Stimulated activated CD4-positive, alpha-beta T cell treated with anti-CD3 and anti-CD28 coated beads, Interleukin-12 subunit alpha, Interleukin-12 subunit beta, amount 100 ng/mL, for 4 hours (primary cell): ENCODE measurements at places on chromosomes 13 and 19.
A peak's percentile ranks its signal among the peaks of the same experiment; 100 is the strongest.

GRCh38 chr19:17289489-17289888 lies 7.8 kb downstream of the ANKLE1 start:
- no peak for DNase-seq

DNA sequence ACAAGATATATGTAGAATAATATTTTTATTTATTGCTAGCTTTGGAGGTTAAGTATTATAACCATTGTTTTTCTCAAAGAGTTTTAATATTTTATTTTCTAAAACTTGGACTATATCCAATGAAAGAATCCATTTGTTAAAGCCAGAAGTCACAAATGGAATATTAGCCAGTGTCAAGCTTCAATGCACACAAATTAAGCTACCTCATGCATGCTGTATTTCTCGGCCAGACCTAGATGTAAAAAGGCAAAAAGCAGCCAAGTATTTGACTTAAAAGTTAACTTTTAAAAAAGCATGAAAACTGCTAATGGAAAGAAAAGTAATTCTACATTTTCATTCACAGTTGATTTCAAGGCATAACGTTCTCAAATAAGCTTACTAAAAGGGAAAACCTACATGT lies 160.0 kb upstream of the ATXN8OS start:
- no peak for DNase-seq

- no peak for DNase-seq
Observed at GRCh38 chr13:109738298-109738746, 48.1 kb downstream of the IRS2 start.

- no peak for DNase-seq
Observed at GRCh38 chr19:51166846-51167490, 24.9 kb downstream of the SIGLEC7 start.

GRCh38 chr19:37763488-37763887 lies 15.9 kb downstream of the ZNF573 start:
- DNase-seq: no peak

GRCh38 chr19:9309974-9310446 lies 372 bp upstream of the ZNF699 start:
- peak; percentile 84 for DNase-seq

- no peak for DNase-seq
Observed at GRCh38 chr13:42247883-42248282, 24.1 kb upstream of the AKAP11 start.

- no peak for DNase-seq
Observed at GRCh38 chr13:43431841-43432240, 354.9 kb downstream of the ENOX1 start.

DNA sequence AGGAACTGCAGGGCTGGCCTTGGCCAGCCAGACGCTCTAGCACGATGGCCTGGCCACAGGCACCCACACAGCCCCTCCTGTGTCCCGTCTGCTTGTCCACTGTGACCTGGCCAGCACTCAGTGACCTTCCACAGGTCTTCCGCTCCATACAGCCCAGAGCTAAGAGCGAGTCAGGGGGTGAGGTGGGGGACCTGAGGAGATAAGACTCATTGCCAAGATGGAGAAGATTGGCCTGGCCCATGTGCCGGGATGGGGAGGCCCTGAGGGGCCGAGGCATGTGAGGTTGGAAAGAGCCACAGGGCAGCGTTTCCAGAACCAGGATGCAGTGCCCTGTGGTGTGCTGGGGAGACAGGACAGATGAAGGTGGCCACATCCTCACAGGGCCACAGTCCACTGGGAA lies 10.2 kb upstream of the SLC7A9 start:
- DNase-seq: no peak

DNA sequence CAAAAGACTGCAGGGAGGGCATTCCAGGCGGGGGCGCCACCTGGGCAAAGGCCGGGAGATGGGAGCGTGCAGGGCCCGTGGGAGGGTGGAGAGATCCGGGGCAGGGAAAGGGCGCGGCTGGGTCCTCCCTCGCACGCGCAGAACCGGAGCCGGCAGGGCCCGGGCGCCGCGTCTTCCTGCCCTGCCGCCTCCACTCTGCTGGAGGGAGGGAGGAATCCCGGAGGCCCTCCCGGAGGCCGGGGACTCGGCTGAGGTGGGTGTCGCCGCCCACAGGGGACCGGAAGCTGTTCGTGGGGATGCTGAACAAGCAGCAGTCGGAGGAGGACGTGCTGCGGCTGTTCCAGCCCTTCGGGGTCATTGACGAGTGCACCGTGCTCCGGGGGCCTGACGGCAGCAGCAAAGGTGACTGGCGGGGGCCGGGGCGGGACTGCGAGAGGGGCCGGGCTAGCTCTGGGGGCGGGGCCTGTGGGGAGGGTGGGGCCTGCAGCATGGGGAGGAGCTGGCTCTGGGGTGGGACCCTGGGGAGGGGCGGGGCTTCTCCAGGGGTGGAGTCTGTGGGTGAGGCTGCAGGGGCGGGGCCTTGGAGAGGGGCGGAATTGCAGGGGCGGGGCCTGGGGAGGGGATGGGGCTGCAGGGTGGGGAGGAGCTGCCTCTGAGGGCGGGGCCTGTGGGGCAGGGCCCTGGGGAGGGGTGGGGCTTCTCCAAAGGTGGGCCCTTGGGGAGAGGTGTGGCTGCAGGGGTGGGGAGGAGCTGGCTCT lies 51.3 kb downstream of the CELF5 start:
- DNase-seq: peak; percentile 91

- no peak for DNase-seq
Observed at GRCh38 chr19:39795001-39795400, 16.3 kb downstream of the LEUTX start.

DNA sequence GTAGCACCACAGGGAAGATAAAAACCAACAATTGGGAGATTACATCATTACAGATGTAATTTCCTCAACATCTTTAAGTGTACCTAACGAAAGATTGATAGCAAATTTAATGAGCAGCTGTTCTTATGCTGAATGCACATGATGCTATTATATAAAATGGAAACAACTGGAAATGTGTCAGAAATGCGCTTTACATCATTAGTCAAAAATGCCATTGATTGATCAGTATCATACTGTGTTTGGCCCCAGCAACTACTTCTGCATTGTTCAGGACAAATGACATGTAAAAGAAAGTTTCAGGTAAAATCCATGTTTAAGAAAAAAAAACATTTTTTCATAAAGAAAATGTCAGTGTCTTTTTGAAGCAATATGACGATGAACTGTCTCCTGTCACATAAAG lies 625.5 kb upstream of the MIR17HG start:
- no peak for DNase-seq

GRCh38 chr19:2274931-2275535 lies 6.9 kb downstream of the PEAK3 start:
- DNase-seq: peak; percentile 37

DNA sequence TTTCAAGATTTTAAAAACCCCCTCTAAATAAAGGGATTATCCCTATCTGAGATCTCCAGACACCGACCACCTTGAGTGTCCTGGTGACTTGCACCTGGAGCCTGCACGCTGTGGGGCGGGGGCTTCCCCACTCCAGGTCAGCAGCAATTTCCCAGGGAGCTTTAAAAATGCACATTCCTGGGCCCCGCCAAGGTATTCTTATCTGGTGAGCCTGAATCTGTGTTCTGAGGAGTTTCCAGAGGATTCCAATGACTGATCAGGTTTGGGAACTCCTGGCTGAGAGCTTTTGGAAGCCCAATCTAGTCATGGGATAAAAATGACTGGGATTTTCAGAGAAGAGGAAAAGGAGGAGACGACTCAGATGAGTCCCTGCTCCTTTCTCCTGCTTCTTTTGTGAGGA lies 66.1 kb downstream of the FGF9 start:
- DNase-seq: no peak

DNA sequence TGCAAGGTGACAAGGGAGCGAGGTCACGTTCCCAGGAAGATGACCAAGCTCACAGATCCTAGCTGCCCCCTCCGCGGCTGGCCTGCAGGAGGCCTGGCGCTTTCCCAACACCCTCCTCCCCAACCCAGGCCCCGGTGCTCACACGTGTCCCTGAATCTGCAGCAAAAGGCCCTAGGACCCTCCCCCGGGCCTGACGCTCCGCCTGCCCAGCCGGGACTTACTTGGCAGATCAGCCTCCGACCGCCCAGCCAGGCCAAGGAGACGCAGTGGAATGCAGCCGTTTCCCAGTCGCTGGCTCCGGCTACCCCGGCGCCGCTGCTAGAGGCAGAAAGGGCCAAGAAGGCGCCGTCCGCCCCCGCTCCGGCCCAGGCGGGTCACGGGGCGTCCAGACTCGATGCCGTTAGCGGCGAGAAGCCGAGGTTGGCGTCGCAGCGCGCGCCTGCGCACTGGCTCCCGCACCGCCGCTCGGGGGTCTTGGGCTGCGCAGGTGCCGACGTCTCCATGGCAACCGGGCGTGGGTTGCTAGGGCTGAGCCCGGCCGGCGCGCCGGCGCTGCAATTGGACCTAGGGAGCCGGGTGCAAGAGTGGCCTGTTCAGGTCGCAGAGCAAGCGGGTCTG lies at the start of gene PNMA8A:
Gene PNMA8A (minus strand): TSS at position 448 of the 618 bp plus-strand sequence. CDS start 528 bp downstream, outside the sequence.
- no peak for DNase-seq

GRCh38 chr19:15812060-15812722 lies 3.3 kb downstream of the OR10H1 start:
- DNase-seq: no peak

DNA sequence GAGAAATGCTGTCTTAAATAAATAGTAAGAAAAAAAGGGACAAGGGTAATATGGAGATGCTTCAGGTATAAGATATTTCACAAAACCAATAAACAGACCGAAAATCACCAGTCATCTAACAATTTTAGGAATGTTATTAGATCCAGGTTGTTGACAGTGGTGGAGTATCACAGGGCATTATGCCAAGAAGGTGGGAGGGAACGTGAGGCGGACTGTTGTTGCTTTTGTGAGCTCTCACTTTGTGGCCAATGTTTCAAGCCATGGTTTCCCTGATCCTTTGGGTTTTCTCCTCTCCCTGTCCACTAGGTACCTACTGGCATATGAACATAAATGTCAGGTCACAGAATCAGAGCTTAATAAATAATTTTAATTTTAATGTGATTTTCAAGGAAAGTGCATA lies 790.3 kb upstream of the SLITRK1 start:
- DNase-seq: no peak

DNA sequence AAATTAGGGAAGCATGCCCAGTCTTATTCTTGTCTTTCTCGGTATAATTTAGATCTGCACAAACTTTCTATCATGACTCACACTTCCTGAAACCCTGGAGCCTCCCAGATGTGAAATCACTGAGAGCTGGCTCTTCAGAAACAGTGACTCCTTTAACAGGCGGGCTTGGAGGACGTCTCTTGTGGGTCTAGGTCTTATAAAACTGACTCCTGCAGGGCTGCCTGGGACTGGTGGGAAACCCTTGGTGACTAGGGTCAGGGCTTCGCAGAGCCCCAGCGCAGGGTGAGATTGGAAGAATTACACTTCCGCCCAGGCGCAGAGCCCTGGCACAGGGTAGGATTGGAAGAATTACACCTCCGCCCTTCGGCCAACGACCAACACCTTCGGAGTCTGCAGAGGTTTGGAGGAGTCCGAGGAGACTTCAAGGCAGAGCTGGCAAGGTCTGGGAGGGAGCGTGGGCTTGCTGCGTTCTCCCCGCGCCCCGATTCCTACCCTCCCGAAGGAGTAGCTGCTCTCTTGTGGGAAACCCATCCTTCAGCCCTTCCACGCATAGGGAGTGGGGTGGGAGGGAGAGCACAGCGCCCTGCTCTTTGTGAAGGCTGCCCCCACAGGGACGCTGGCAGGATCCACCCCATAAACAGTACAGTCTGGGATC lies 43.4 kb upstream of the MAP3K10 start:
- DNase-seq: no peak

DNA sequence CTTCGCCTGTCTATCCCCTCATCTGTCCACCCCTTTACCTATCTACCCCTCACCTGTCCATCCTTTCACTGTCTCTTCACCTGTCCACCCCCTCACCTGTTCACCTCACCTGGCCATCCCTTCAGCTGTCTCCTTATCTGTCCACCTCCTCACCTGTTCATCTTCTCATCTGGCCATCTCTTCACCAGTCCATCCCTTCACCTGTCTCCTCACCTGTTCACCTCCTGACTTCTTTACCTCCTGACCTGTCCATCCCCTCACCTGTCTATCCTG lies 13.2 kb upstream of the KANK2 start:
- DNase-seq: no peak

GRCh38 chr19:12946092-12946721 lies 545 bp downstream of the RAD23A start:
- DNase-seq: peak; percentile 54

DNA sequence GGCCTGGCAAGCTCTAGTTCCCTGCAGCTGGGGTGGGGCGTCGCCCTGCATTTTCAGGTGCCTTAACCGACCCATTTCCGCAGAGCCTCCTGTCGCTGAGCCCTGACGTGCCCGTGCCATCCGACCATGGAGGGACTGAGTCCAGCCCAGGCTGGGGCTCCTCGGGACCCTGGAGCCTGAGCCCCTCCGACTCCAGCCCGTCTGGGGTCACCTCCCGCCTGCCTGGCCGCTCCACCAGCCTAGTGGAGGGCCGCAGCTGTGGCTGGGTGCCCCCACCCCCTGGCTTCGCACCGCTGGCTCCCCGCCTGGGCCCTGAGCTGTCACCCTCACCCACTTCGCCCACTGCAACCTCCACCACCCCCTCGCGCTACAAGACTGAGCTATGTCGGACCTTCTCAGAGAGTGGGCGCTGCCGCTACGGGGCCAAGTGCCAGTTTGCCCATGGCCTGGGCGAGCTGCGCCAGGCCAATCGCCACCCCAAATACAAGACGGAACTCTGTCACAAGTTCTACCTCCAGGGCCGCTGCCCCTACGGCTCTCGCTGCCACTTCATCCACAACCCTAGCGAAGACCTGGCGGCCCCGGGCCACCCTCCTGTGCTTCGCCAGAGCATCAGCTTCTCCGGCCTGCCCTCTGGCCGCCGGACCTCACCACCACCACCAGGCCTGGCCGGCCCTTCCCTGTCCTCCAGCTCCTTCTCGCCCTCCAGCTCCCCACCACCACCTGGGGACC lies 1.2 kb downstream of the ZFP36 start:
- no peak for DNase-seq

DNA sequence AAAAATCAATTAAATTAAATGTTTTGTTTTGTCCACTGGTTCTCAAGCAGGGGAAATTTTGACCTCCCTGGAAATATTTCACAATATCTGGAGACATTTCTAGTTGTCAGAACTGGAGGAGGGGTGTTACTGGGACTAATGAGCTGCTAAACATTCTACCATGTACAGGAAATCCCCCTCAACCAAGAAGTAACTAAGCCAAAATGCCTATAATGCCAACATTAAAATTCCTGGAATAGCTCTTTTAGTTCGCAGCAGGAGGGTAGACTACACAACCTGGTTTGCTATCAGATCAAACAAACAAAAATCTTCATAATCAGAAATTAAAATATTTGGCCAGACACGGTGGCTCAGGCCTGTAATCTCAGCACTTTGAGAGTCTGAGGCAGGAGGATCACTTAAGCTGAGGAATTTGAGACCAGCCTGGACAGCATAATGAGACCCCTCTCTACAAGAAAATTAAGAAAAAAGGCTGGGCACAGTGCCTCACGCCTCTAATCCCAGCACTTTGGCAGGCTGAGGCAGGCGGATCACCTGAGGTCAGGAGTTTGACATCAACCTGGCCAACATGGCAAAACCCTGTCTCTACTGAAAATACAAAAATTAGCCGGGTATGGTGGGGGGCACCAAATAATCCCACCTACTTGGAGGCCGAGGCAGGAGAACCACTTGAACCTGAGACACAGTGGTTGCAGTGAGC lies 13.7 kb upstream of the SMARCA4 start:
- DNase-seq: no peak

- no peak for DNase-seq
Observed at GRCh38 chr19:10454267-10454666, 33.9 kb downstream of the PDE4A start.
